ENCODE measurements at places on chromosomes 16 and 17.

DNA sequence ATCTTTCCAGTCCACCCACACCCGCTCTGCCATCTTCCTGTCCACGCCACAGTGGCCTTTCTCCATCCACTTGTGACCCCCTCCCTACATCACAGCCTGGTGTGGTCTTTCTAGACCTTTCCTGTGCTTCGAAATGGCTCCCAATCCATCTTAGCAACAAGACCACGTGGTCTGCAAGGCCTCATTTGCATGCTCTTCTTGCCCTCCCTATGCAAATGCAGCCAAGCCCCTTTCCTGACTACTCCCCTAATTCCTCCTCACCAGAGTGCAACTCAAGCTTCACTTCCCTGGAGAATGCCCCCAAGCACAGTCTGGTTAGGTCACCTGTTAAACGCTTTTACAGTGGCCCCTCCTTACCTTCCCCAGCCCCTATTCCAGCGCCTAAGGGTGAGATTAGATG is 6.1 kb downstream of the PPP1R9B start:
- DNase-seq, result no peak

DNA sequence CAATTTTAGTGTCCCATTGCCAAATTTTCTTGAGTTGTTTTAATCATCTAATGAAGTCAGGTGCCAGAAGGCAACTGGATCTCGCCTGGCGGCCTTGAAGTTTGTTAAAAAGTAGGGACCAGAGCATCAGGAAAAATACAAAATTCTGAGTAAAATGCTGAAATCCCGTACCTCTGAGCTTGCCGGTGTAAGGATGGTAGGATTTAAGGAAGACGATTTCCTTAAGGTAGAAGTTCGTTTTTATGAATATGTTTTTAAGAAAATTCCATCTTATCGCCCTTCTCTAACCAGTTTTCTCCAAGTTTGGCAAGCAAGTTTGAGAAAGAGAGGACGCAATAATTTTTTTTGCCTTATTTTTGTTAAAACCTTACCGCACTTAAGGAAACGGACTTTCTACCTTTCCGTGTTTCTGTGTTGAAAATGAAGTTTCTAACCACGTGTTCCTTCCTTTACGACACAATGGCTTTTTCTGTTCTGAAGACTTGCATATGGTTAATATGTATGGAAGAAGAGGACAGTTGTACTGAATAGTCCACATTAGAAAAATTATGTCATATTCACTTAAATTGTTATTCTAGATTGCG is 748 bp downstream of the ATF7IP2 start:
- no peak for DNase-seq

GRCh38 chr16:58044266-58045019 is 18.9 kb downstream of the MMP15 start:
- no peak for DNase-seq

- no peak for DNase-seq
Observed at GRCh38 chr17:75540923-75541503, 15.5 kb downstream of the LLGL2 start.

DNA sequence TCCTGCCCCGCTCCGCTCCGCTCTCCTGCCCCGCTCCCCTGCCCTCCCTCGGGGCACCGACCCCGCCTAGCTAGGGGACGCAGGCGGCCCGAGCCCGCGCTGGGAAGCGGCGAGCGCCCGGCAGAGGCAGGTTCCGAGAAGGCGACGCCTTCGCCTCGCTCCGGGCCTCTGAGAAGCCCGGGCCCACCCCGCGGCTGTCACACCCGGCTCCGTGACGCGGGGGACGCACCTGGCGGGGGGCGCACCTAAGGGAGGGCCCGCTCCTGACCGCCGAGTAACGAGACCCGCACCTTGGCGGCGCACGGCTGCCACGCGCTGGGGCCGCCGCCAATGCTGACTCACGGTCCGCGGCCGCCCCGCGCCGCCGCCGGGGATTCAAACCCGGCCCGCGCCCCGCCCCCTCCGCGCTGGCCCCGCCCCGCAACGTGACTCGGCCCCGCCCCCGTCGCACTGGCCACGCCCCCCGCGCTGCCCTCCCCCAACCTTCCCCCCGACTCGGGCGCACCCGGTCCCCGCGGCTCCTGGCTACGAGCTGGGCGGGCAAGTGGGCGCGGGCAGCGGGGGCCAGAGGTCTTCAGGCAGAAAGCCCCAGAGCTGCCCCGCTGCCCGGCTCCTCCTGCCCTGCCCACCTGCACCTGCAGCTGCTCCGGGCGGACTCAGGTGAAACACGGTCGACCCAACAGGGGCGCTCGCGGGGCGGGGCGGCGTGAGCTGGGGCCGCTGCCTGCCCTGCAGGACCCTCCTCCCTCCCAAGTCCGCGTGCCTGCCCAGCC is 27.8 kb downstream of the GNPTG start:
- peak; percentile 70 for DNase-seq

DNA sequence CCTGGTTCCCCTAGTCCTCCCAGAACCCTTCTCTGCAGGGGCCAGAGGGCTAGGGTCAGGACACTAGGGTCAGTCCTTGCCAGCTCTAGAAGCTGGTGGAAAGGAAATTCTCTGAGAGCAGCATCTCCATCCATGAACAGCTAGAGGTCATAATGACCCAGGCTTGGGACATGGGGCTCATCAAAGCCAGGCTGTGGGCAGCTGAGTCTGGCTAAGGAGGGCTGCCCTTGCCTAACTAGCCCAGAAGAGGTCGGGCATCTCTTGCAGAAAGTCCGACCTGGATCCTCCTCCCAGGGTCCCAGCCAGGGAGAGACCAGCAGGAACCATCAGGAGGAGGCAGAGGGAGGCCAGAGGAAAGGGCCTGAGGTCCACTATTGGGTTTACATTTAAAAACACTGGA is 4.3 kb downstream of the MPO start:
- DNase-seq, result no peak

- no peak for DNase-seq
Observed at GRCh38 chr16:48099455-48099854, 56.3 kb downstream of the ABCC12 start.

DNA sequence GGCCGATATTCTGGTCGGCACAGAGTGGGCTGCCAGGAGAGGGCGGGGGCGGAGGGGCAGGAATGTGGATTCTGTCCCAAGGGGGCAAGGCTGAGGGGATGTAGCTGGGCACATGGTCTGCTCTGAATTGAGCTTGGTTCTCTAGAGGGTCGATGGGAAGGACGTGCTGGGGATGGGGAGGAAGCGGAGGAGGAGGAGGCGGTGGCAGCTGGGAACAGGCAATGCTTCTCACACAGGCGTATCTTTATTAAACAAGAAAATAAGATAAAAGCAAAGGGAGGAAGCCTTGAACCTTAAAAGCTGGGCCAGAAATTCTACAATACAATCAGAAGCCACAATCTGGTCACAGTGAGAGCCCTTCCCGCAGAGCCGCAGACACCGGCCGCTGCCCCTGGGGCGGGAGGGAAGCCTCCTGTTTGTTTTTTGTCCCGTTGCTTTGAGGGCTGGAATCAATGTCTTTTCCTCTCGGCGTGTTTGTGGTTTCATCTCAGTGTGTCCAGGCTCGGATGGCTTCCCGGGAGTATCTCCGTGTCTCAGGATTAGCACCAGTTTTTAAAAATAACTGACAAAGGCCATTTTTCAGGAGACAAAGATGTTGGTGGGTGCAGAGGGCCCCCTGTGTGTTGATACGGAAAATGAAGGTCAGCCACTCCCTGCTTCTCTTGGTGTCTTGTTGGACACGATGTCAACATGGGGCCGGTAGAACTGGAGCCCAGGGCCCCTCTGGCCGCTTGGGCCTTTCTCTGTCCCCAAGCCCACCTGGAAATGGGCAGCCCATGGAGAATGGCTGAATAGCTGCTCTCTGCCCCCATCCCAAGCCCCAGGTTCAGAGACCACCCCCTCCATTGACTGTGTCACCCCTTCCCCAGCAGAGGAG is 12.3 kb upstream of the SLC7A5 start:
- DNase-seq, result no peak

GRCh38 chr17:63024716-63025115 is 58.7 kb downstream of the TANC2 start:
- DNase-seq, result no peak

- no peak for DNase-seq
Observed at GRCh38 chr17:41073676-41074075, 8.0 kb upstream of the KRTAP2-4 start.

DNA sequence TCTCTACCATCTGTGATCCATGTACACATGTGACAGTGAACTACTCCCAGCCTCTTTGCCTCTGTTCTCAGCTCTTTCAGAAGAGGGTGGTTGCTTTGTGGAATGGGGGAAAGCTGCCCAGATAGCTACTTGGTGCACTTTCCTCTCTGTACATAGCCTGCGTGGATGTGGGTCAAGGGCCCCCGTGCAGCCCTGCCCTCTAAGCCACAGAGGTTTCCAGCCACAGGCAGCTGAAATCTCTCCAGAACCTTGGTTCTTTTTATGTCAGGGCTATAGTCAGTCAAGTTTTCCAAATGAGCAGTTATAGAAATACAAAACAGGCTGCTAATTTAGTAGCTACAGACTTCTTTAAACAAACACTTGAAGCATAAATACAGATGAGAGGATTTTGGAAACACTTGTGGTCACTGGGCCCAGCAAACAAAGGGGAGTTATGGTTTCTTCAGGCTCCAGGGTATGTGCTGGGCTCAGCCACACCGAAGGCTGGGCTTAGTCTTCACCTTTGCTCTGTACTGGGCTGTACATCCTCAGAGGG is 199.7 kb upstream of the ASIC2 start:
- DNase-seq, result no peak

- no peak for DNase-seq
Observed at GRCh38 chr16:27676839-27677238, 126.9 kb downstream of the KATNIP start.

DNA sequence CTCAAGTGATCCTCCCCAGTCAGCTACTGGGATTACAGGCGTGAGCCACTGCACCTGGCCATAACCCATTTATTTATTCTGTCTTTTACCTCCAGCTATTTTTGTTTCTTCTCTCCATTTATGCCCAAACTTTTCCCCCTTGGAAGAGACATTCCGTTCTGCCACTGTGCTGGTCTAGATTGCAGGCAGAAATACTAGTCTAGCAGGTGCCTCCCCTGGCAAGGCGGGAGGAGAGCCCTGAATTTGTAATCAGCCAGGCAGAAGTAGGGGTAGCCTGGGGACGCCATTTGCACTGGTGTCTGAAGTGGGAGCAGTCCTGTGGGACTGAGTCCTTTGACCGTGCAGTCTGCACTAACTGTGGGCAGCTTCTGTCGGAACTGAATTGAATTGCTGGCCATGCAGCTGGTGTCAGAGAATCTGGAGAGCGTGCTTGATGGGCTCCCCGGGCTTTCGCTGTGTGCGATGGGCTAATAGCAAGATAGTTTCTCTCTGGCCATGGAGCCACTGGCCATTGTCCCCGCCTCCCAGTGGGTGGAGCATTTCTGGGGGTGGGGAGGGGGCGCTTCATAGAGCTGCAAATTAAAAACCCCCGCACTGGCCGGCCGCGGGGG is 31.5 kb upstream of the LITAF start:
- no peak for DNase-seq

GRCh38 chr17:835263-835662 is 53.1 kb downstream of the MRM3 start:
- no peak for DNase-seq

DNA sequence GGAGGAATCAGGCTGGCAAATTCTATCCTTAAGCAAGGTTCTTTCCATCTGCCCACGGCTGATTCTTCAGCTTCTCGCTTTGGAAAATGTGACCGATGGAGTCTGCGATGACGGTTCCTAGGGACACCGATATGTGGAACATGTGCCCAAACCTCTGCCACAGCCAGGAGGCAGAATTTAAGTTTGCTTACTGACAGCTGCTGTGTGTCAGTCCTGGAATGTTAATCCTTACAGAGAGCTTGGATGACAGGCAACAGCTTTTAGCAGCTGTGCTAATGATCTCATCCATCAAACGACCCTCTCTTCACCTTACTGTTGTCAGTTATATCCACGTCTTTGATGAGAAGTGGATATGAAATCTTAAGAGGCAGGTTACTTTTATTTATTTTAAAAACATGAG is 11.4 kb upstream of the MYH13 start:
- no peak for DNase-seq

DNA sequence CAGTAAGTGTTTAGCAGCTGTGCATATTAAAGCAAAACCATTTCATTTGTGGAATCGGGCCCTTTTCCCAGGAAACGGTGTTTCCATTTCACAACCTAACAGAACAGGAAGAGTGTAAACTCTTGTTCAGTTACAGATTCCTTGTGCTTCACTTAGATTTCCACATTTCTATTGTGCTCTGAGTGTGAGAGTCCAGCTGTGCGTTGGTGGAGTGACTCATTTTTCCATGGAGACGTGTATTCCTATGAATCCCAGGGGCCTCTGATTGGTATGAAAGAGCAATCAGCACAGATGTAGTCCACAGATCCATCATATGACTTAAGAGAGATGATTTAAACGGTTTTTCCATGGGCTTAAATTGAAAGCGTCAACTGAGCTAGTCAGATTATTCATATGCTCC is 13.3 kb upstream of the CAVIN1 start:
- DNase-seq, result no peak

DNA sequence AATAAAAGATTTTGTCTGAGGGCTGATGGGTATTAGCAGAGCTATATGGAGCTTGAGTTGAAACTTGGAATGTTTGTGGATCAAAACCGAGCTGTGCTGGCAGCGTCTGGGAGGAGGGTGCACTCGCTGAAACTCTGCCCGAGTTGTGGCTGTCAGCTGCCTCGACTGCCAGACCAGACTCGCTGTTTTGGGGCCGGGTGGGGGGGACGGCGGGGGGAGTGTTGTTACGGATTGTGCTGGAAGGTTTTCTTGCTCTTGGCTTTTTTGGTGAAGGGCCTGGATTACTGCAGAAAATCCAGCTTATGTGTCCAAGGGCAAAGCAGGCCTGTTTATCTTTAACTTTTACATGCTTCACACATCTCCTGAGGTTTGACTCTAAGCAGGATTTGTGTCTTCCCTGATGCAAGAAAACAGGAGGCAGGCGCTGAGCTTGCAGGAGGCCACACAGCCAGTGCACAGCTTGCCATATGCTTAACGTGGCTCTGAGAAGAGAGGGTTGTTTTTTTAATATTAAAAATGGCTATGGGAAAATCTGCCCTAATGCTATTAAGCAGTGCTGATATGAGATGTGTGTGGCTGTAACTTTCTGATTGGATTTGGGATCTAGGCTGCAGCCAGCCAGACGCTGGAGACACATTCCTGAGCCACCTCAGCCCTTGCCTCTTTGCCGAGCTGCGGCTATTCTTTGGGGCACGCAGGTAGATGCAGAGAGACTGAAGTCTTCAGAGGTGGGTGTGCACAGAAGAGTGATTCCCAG is 20.5 kb upstream of the RPTOR start:
- DNase-seq, result no peak

DNA sequence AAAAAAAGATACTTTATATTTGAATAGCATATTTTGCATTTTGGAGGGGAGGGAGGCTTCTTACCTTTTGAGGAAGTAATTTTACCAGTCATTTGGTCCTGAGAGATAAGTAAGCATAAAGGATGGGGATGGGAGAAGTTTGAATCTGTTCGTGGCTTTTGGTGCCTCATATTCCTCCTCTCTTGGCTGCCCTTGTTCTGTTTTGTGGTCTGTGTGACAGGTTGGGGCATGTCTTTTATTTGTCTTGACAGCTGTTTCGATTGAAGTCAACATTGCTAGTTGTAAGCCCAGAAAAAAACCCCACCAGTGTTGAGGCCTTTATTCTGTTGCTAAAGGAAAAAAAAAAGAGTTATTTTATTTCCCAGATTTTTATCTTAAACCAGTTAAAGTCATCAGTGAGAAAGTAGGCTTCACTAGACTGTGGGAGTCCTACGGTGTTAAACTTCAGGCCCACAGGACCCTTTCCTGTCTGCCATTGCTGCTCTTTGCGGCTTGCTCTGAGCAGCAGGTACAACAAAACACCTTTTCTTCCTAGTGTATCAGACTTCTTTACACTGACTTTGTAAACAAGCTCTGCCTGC is 11.4 kb downstream of the SLC7A6 start:
- peak; percentile 65 for DNase-seq

GRCh38 chr16:49601576-49601975 is 228.0 kb downstream of the C16orf78 start:
- DNase-seq, result peak; percentile 1
